ENCODE measurements at places on chromosomes 6 and 20.

DNA sequence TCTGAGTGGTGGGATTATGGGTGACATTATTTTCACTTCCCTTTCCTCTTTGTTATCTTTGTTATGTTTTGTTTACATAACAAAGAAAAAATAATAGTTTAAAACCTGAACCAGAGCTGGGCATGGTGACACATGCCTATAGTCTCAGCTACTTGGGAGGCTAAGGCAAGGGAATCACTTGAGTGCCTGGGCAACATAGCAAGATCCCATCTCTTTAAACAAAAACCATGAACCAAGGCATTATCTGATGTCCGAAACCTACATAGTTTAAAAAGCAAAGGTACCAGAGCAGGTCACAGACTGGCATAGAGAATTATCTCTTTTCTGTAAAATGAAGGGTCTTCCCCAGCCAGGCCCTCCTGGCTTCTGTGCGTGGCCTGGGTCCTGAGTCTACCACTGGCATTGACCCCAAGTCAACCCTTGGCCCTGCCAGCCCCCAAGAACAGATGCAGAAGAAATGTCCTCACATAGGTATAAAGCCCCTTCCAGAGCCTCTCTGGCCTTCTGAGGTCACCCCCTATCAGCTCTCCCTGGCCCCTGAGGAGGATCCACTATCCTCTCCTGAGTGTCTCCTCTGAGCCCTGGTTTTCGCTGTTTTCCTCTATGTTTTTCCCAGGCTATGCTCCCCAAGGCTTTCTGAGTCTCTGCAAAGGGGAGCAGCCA lies 81.3 kb downstream of the TRERF1 start:
- DNase-seq, result no peak

GRCh38 chr6:133966654-133967329 lies 13.8 kb downstream of the TBPL1 start:
- no peak for DNase-seq

- no peak for DNase-seq
Measured at GRCh38 chr6:73766040-73766439, 70.0 kb downstream of the CD109 start.

DNA sequence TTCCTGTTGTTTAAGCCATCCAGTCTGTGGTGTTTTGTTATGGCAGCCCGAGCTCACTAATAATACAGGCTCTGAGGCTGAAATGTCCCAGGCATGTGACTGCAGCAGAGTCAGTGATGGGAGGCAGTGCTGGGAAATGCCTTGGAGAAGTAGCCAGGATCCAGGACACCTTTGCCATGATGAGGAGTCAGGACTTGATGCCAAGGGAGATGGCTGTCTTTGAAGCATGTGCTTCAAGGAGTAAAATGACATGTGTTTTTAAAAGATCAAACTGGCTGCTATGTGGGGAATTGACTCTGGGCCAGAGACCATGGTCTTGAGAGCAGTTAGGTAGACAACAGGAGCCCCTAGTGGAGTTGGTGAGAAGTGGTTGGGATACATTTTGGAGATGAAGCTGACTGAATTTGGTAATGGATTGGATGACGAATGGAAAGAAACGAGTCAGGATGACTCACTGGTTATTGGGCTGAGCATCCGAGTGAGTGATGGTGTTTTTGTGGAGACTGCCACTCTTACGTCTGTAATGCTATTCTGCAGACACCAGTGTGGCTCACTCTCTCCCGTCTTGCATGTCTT lies 322.2 kb downstream of the PLCB1 start:
- DNase-seq, result no peak

- no peak for DNase-seq
Measured at GRCh38 chr6:96789871-96790270, 47.4 kb downstream of the GPR63 start.

All from stimulated activated CD8-positive, alpha-beta memory T cell treated with anti-CD3 and anti-CD28 coated beads, Interleukin-2, amount 100 ng/mL, for 1 hour (primary cell).